ENCODE measurements at places on chromosomes 3 and 15. TPM values are rescaled to one million over a fixed set of nuclear protein-coding genes. Genes with fewer than 3 reads are reported as not detected.

GRCh38 chr3:44557074-44557473, 2.1 kb downstream of the ZKSCAN7 start:
- no peak for DNase-seq

DNA sequence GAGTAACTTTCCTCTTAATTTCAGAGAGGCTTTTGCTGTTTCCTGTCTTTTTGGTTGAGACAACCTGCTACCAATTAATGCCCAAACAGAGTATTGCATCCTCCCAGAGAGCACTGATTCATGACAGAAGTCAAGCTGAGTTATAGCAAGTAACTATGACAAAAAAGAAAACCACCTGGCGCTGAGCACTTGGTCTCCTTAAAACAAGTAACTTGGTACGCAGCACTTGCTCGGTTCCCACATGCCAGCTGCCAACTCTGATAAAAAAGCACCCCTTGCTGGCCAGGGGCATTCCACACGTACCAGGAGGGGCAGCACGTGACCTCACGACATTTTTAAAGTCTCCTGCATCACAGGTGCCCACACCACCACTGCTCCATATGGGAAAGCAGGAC, 13.5 kb upstream of the MYO5C start:
- DNase-seq = no peak

GRCh38 chr3:150218236-150218635, 189.9 kb upstream of the TSC22D2 start:
- no peak for DNase-seq

DNA sequence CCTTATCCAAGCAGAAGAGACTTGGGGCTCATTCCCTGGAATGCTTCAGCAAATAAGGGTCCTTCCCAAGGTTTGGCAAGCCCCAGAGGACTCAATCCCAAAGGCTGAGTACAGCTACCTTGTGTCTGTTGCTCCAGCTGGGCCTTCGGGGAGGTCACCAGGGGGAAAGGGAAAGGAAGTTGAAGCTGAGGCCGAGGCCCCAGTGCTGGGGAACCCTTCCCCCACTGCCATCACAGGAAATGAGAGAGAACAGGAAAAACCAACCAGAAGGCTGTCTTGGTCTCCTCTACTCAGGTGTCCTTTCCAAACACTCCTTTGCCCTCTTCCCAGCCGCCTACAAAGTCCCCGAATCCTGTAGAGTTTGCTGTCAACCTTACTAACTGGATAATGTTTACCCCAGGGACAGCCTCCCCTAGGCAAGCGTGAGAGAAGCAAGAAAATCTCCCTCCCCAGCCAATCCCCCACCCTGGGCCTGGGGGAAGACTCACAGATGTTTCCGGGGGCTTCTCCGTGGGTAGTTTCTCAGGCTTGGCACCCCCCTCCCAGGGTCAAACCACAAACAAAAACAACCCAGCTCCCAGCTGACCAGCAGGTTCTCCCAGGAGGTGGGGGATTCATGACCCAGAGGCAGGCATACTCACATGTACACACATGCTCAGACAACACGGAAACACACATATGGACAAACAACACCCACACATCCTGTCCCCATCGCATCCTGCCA, 5.5 kb downstream of the CSRNP1 start:
- DNase-seq = peak; percentile 59

DNA sequence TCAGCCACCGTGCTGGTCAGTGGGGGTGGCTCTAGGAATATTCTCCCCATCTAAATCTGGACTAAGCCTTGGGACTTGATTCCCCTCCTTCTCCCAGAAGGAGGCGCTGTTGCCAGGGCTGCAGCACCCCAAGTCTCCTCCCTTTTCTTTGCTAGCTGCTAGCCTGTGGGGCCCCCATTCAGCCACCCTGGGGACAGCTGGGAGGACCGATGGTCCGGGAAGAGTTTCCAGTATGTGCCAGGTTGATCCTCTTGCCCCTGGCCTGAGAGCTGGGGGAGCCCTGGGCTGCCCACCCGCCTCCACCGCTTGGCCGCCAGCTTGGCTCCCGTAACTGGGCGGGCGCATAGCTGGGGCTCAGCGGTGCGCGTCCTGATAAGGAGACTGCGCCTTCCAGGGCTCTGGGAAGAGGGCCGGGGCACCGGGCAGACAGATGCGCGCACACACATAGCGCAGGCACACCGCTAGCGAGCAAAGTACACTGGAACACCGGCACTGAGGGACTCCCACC, 4.2 kb downstream of the SMAD6 start:
- peak; percentile 72 for DNase-seq

DNA sequence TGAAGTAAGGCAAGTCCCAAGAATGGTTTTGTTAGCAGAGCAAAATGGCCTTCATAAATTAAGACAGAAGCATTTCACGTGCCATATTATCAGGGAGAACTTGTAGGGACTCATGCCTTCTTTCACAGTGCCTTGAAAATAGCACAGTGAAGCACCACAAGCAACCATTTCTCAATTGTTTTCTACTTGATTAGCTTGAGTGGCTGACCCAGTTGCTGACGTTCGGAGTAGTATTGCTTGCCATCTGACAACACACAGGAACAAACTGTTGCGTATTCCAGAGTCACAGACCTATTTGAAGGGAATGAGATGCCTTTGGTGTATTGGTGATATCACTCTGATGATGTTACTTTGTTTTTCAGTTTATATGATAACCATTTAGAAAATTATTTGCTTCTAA, 3.0 kb upstream of the C3orf52 start:
- no peak for DNase-seq

- no peak for DNase-seq
Measured at GRCh38 chr3:126413693-126414080, 19.0 kb downstream of the CFAP100 start.

DNA sequence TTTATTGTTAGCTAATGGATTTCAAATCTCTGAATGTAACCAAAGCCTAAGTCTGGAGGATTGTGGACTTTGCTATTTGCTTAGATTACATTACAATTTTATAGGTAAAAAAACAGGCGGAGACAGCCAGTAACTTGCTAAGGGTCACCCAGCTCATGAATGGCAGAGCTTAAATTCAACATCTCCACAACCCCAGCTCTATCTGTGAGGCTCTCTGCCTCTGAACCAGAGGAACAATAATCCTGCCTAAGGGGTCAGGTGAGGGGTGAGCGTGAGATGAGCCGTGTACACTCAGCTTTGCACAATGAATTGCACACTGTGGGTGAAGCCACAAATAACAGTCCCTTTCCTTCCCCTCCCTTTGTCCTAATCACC, 69.8 kb upstream of the SPATA12 start:
- DNase-seq = no peak

GRCh38 chr15:64096668-64097384, 1.0 kb downstream of the SNX1 start:
- no peak for DNase-seq

DNA sequence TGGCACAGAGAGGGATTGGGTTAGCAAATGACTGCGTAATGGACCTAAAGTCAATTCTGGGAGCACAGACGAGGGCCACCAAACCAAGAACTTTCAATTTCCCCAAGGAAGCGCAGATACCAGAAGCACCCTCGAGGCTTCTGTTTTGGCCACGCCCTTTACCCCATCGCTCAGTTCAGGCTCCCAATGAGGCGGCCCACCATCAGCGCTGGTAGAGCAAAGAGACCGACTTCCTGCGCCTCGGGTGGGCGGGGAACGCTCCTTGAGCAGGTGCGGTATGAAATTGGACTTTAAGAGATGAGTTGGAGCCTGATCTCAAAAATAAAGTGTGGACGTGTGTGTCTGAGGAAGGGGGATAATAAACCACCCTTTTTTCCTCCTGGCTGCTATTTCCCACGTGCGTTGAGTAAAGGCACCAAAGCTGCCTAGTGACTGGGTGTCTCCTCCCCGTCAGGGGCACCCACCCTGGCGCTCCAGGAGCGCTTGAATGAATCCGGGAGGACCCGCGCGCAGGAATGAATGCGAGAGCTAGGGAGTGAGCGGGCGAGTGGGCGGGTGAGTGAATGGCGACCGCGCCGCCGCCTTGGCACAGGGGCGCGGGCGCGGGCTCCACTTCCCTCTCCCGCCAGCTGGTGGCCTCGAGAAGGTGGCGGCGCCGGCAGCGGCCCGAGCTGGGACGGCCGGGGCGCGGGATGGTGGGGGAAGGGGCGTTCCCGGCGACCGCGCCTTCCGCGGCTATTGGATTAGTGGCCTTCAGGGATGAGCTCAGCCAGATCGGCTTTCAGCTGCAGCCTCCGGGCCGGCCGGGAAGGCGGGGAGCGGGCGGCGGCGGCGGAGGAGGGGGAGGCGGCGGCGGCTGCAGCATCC, at the start of gene SPSB4:
Gene SPSB4, plus strand, starts transcription at position 772 of the 867 bp plus-strand sequence. CDS start 14,758 bp downstream, outside the sequence.
- DNase-seq = no peak

GRCh38 chr3:189099031-189099471, 72.7 kb upstream of the TPRG1 start:
- DNase-seq = peak; percentile 50

- no peak for DNase-seq
Measured at GRCh38 chr15:69075440-69075839, 60.9 kb downstream of the NOX5 start.

DNA sequence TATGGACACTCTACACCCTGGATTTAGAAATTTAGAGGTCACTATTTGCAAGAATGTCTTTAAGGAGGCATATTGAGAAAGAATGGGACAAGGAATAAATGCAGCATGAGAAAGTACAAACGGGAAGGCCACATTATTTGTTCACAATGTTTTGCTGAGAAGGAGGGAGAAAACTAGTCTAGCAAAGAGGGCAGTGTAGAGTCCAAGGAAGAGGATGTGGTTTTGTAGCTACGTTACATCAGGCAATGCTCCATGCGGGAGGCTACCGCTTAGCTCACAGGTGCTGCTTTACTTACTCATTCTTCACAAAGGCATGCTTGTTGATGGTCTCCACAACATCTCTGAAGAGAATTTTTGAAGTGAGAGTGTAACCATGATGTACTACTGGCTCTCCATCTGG, 191.1 kb downstream of the PLCH1 start:
- DNase-seq = no peak

DNA sequence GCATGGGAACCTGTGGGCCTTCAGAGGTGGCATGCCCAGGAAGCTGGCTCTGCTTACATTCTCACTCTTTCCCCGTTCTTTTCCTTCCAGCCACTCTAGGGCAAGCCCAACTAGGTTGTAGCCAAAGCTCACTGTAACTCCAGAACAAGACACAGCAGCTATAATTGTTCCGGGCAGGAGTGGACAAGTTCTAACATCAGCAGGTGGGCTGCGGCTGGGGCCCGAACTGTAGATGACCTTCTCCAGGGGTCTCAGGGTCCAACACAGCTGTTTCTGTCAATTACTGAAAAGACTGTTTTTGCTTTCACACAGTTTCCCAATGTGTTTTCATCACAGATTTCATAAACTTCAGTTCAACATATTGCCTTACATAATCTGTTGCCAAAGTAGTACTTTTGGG, 11.5 kb downstream of the RASGRP1 start:
- DNase-seq = no peak

GRCh38 chr3:65018801-65019200, 331.0 kb upstream of the ADAMTS9 start:
- DNase-seq = no peak

DNA sequence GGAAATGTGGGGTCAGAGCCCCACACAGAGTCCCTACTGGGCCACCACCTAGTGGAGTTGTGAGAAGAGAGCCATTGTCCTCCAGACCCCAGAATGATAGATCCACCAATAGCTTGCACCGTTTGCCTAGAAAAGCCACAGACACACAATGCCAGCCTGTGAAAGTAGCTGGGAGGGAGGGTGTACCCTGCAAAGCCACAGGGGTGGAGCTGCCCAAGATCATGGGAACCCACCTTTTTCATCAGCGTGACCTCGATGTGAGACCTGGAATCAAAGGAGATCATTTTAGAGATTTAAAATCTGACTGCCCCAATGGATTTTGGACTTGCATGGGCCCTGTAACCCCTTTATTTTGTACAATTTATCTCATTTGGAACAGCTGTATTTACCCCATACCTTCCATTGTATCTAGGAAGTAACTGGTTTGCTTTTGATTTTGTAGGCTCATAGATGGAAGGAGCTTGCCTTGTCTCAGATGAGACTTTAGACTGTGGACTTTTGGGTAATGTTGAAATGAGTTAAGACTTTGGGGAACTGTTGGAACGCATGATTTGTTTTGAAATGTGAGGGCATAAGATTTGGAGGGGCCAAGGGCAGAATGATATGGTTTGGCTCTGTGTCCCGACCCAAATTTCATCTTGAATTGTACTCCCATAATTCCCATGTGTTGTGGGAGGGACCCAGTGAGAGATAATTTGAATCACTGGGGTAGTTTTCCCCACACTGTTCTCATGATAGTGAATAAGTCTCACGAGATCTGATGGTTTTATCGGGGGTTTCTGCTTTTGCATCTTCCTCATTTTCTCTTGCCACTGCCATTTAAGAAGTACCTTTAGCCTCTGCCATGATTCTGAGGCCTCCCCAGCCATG, 49.0 kb downstream of the CD200 start:
- DNase-seq = no peak

GRCh38 chr3:188904670-188905069, 267.1 kb upstream of the TPRG1 start:
- DNase-seq = no peak

GRCh38 chr15:82228750-82229149, 33.8 kb downstream of the EFL1 start:
- no peak for DNase-seq

DNA sequence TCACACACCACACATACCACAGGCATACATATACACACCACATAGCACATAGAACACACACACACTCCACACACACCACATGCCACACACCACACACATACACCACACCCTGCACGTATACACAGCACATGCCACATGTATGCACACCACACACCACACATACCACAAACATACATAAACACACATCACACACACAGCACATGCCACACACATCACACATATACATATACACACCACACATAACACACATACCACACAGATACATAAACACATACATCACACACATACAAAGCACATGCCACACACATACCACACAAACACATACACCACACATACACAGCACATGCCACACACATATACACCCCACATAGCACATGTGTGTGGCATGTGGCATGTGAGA, 171.1 kb downstream of the OR4M2 start:
- no peak for DNase-seq

DNA sequence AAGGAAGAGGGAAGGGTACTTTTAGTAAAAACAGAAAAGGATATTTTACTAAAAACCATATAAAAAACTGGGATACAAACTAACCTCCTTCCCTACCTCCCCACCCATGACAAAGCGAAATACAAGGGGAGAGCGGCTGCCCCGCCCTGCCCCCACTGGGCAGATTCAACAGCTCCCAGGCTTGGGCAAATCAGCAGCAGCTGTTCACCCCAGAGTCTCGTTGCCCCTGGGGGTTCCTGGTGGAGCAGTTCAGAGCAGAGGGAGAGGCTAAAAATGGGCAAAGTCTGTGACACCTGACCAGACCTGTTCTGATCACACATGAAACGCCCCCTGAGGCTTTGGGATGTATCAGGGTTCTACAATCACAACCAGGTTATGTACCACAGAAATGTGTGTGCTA, 2.5 kb upstream of the ETFA start:
- no peak for DNase-seq

- no peak for DNase-seq
Measured at GRCh38 chr15:53312707-53313106, 446.8 kb downstream of the WDR72 start.

Gene LSAMP
- 1.3 TPM for total RNA-seq

Gene C15orf61
- 10.7 TPM for total RNA-seq

Gene OSBPL10
- total RNA-seq = 22.8 TPM

Gene DLL4
- total RNA-seq = 11.4 TPM

Gene SERPINI2
- total RNA-seq = 2.8 TPM

Gene CLDN16
- total RNA-seq = not detected

Gene LRRC3B
- total RNA-seq = not detected

Gene CDC25A
- total RNA-seq = 3.6 TPM

Gene TMIE
- total RNA-seq = not detected

Gene C2CD4B
- 4.0 TPM for total RNA-seq

Gene KLHL40
- not detected for total RNA-seq

Gene SLC24A5
- not detected for total RNA-seq

Gene CEP97
- total RNA-seq = 3.3 TPM

Gene SNUPN
- total RNA-seq = 32.2 TPM
